ENCODE measurements at places on chromosomes 2 and 18.

DNA sequence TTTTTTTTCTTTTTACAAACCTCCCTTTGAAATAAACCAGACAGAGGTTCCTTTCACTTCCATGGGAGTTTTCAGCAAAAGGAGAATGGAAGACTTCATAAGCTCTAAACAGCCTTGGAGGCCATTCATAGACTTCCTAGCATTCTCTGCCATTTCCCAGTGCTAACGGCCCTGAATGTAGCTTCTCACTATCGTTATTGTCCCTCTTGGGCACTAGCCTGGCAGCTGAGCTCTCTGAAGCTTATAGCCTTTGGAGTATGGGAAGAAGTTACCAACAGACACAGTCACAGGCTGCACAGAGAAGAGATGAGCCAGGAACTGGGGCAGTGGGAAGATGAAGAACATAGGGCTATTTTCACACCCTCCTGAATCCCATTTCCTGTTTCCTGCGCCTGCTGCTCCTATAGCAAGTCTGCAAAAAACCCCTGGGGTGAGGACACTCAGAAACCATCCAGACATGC lies 29.1 kb upstream of the EPC2 start:
- no peak for DNase-seq

GRCh38 chr2:20543469-20544152 lies 96.7 kb downstream of the RHOB start:
- peak; percentile 80 for DNase-seq

DNA sequence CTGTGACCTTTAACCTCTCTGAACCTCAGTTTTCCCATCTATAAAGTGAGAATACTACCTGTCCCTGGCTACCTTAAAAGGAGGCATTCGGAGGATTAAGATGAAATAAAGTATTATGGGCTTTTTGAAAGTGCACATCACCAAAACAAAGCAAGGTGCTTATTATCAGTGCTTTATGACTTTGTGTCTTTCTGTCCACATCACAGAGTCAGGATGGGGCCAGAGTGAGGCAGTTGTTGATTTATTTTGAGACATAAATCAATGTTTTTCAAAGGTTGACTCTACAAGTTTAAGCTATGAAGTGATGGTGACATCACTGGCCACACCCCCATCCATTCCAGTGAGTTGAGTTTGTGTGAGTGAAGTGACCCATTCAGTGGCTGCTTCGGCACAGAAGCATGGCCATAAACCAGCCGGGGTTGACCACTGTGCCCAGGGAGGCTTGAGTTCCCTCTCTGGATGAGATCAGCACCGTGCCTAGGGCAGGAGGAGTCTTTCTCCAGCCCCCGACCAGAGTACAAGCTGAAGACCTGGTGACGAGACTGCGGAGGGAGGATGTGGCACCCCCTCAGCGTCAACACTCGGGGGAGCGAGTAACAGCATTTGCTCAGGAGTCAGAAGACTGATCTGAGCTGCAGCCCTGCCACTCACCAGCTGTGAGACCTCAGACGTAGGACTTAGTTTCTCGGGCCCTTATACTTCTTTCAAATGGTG lies 89.0 kb upstream of the PPP1CB start:
- DNase-seq = no peak

DNA sequence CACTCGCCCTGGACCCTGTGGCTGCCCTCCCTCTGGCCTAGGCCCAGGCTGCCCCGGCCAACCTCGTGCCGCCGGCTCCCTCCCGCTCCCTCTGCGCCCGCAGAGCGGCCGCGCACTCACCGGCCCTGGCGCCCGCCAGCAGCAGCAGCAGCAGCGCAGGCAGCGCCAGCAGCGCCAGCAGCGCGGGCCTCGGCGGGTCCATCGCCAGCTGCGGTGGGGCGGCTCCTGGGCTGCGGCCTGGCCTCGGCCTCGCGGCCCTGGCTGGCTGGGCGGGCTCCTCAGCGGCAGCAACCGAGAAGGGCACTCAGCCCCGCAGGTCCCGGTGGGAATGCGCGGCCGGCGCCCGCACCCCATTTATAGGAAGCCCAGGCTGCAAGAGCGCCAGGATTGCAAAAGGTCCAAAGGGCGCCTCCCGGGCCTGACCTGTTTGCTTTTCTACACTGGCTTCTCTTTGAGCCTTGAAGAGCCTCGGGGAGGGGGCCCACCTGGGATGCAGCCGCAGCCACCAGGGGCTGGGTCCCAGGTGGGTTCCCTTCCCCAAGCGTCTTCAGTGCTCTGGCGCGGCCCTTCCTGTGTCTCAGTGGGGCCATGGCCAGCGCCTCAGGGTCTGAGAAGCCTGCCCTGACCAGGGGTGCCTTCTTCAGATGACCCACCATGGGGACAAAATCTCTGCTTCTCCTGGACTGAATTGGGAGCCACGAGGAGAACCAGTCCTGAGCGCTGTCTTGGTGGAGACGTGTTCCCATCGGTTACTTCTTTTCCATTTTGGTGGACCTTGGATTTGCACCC lies at the start of gene APOB:
APOB (minus strand) TSS at position 330 of the 789 bp plus-strand sequence; CDS start at position 202, 128 bp downstream.
- DNase-seq = no peak

DNA sequence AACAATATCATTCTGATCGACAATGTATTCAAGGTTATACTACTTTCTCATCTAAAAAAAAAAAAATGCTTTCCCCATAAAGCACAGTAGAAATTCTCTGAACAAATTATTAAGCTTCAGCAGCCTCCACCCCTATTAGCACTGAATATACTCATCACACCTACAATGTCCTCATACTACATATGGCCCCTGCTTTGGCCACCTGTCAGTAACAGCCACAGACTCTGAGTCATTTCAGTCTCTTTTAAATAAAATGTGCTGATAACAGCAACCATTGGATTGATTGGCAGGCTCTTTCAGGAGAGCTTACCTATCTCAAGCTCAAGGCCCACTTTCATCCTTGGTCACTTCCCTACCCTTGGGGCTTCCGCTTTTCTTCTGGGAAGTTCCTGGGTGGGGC lies 236.7 kb downstream of the TMX3 start:
- no peak for DNase-seq

DNA sequence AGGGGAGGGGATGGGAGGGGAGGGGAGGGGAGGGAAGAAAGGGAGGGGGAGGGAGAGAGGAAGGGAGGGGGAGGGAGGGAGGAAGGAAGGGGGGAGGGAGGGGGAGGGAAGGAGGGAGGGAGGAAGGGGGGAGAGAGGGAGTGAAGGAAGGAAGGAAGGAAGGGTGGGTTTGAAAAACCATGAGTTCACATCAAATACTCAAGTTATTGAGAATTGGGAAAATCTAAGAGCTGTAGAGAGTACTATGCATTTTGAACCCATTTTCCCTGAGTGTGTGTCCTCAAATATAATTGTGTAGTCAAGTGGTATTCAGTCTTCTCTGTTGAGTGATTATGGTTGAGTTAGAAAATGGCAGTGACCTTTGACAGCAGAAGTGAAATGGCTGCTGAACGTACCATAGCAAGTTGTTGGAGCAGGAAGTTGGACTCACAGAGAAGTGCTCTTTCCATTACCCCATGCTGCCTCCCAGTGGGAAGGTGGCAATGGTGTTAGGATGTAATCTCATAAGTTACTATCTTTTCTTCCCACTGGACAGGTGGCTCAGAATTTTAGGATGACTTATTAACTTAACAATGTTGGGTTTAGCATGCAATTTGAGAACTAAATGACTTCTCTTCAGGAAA lies 214.6 kb downstream of the SETBP1 start:
- DNase-seq = peak; percentile 42

DNA sequence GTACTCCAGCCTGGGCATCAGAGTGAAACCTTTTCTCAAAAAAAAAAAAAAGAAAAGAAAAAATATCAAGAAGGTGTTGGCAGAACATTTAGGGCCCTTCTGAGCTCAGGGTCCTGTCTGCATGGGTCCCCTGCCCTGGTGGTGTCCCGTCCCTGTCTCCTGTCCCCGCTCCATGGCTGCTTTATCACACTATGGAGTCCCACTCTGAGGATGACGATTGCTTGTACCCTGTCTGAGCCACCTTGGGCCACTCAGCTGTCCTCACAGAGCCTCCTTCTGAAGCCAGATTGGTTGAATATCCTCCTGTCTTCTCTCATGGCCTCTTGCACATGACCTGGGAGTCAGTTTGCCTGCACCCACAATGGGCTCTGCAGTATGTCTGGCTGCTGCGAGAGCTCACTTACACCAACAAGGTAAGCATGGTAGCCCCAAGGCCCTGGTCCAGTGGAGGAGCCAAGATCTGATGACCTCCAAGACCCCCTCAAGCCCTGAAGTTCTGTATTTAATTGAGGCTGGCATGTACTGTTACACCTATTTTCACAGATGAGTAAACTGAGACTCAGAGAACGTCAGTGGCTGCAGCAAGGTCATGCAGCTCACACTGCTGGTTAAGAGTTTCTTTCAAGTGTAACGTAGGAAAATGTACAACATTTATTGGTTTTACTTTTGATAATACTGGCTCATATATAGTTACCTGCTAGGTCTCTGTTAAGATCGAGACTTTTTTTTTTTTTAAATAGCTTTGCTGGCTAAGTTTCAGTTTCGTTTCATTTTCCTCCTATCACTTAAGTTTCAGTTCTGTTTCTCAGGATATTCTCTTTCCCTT lies 16.9 kb upstream of the ZCCHC2 start:
- no peak for DNase-seq

- DNase-seq = no peak
Observed at GRCh38 chr2:85579266-85579935, 2.0 kb downstream of the VAMP8 start.

GRCh38 chr2:104902317-104902716 lies 48.4 kb downstream of the POU3F3 start:
- no peak for DNase-seq

- DNase-seq = peak; percentile 83
Observed at GRCh38 chr2:44955593-44956392, 14.3 kb downstream of the SIX3 start.
